ENCODE measurements at places on chromosomes 2 and 18.
A peak's percentile ranks its signal among the peaks of the same experiment; 100 is the strongest.

GRCh38 chr2:197234671-197235191 lies 75.8 kb downstream of the ANKRD44 start:
- DNase-seq: no peak

GRCh38 chr2:199710551-199710950 lies 140.4 kb downstream of the FTCDNL1 start:
- DNase-seq: no peak

DNA sequence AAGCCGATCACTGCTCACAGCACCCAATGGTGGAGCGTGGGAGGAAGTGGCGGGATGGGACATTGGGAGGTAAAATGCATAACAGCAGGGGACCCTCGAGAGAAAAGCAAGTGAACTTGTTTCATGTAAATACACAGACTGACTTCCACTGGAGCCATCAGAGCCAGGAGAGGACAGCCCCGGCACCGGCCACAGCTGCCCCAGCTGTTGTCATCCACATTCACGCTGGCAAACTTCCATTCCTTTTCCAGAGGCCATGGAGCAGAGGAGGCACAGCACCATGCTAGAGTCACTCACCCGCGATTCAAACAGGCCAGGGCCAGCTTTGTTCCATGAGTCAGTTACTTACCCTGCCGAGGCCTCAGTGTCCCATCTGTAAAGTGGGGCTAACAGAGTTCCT lies 610.9 kb upstream of the SALL3 start:
- DNase-seq: no peak

- DNase-seq: no peak
Observed at GRCh38 chr2:113069676-113070605, 2.2 kb downstream of the IL1F10 start.

- no peak for DNase-seq
Observed at GRCh38 chr2:121253021-121253673, 31.9 kb downstream of the TFCP2L1 start.

DNA sequence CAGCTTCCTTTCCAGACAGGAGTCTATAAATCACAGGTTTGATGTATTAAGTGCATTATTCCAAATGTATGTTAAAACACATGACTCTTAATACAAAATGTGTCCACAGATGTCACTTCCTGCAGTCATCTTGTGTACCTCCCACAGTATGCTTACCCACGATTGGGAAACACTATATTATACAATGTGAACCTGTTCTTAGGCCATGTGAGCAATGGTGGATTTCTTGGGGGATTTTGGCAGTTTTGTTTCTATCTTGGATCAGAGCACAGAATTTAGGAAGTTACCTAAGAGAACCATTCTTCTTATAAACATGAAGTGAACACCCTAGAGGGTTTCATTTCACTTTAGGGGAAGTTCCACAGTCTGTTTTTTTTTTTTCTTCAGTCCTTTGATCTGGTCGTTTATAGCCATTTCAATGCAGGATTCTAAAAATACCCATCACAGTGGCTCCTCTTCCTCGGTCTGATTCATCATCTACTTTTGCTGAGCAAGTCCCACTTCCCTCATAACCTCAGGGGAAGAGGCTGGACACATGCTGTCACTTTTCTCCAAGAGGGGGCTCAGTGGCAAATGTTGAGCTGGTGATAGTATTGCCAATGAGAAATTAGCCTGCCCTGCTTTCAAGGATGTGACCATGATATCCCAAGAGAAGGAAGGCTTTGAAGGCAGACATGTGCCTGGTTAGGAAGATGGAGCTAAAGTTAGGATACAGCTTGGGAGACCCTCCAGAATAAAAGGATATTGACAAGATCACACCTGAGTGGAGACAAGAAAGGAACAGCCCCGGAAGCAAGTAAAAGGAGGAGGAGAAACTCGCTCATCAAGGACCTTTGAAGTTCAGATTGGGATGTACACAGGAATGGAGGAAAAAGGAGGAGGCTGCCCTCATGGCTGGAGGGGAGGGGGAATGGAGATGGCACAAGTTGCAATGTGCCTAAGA lies 22.6 kb downstream of the PLEK start:
- no peak for DNase-seq

DNA sequence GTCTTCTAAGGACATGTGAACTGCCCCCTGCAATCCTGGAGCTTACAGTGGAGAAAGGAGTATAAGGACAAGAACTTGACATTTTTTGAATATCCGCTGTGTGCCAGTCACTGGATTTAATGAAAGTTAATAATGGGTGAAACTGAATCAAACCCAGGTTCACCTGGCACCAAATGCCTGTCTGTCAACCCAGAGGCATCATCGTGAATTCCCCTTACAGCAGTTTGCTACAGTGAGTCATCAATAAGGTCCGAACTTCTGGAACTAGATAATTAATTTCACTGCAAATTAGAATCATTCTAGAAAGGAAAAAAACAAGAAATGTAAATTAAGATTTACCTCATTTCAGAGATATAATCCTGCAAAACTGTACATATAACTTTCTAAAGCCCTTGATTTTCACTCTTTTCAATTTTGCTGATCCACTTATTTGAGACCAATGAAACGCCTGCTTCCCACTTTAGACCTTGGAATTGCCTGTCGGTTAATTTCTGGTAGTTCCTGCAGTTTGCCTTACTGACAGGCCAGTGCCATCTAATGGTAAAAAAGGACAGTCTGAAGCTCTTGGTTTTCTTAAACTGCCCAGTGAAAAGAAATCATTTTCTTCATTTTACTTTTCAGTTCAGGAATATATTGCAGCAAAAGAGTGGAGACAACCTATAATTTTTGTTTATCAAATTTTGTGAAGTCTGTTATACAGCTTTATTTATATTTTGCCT lies 8.2 kb downstream of the DSG2 start:
- peak; percentile 2 for DNase-seq

- DNase-seq: no peak
Observed at GRCh38 chr2:184735611-184736010, 137.3 kb downstream of the ZNF804A start.

DNA sequence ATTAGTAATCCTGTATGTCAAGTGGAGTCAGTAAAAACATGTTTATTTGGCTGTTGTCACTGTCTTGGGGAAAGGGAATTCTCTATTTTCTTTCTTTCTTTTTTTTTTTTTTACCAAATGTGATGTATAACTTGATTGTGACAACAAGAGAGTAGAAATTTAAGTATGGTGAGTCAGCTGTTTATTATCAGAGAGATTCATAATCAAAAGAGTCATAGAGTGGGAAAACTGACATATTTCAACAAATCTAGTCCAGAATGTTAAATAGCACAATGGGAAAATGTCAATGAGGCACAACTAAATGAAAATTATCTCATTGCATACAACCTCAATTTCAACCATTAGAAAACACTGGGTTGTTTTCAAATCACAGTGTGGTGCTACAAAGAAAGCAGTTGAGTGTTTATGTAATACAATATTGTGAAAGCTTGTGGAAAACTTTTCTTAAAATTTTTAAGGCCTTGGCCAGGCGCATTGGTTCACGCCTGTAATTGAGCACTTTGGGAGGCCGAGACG lies 111.9 kb upstream of the DTNA start:
- DNase-seq: no peak

GRCh38 chr2:31889044-31889443 lies 121.8 kb downstream of the MEMO1 start:
- DNase-seq: no peak

DNA sequence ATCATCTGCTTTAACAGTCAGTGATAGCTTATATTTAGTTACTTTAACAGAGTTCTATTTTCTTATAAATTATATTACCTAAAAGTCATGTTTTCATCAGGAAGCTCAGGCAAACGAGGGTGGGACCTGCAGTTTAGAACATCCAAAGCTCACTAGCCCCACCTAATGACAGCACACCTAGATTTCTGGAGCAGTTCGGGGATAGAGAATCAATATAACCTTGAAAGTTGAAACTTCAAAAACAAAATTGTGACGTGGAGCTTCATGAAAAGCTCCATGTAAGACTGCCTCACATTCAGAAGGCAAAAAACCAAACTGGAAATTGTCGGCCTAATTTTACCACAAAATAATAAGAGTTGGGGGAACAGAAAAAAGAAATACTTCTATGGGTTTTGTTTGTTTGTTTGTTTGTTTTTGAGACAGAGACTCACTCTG lies 185.9 kb upstream of the CCDC150 start:
- DNase-seq: peak; percentile 15

DNA sequence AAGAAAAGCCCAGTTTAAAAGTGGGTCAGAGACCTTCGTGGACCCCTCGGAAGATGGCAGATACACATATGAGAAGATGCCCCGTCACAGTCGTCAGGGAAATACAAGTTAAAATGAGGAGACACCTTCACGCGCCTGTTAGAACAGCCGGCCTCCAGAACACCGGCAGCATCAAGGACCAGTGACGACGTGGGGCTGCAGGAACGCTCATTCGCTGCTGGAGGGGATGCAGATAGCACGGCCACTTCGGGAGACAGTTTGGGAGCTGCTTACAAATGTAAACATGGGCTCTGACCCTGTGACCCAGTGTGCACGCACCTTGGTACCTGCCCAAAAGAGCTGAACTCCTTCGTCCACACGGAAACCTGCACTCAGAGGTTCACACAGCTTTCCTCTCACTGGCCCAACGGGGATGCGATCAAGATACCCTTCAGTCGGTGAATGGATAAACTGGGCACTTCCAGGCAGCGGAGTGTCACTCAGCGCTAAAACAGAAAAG lies 83.7 kb upstream of the CTDP1 start:
- DNase-seq: no peak

Measured in Panc1 (cell line).